Left colon (tissue), 2 donors: ENCODE measurements at places on chromosomes 11 and 22. TPM values are rescaled to one million over a fixed set of nuclear protein-coding genes. Genes with fewer than 3 reads are reported as not detected.

Gene GLYAT
- total RNA-seq = 0.14 TPM

Gene ASPHD2
- total RNA-seq = 7.0 TPM

- no peak for DNase-seq
Observed at GRCh38 chr11:132818951-132819350, 713.4 kb downstream of the OPCML start.

- DNase-seq = peak; percentile 50
Observed at GRCh38 chr22:40043081-40043480, 48.3 kb downstream of the FAM83F start.

DNA sequence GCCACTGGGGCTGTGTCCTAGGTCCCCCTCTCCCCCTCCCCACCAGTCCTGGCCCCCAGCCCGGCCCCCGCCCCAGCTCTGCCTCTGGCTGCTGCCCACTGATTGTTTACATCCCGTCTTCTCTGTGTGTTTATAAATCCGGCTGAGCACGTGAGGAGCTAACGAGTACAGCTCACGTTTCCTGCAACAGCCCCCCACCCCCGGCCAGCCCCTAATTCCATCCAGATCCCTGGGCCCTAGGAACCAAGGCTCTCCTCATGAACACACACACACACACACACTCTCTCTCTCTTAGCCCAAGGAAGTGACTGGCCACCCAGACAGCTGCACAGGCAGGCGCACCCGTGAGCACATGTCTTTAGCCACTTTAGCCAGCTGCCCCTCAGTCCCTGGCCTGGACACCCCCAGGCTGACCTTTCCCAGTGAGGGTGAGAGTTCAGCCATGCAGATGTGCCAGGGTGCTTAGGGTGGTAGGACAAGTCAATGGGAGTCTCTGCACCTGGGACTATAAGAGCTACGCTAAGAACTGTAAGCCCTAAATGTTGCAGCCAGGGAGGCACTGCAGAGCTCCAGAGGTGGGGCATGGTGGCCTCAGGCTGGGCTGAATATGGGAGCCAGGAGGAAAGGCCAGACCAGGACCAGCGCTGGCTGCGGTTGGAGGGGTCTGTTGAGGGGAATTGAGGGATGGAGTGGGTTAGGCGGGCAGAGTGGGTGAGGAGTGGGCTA lies 2.9 kb downstream of the CLCF1 start:
- no peak for DNase-seq

DNA sequence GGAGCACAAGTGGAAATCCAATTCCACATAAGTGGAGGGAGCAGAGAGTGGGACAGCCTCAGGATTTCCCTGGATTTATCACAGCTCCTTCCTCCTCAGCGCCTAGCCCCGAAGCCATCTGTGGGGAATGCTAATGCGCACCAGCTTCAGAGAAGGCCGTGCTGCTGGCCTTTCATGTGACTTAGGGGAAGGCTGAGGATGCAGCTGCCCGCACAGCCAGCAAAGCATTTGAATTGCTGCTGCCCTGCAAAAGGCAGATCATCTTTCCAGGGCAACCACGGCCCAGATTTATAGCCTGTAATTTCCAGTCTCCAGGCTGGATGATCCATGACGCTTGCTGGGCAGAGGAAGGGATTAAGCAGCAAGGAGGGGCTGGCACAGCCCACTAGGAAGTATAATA lies 29.9 kb downstream of the SYN3 start:
- no peak for DNase-seq

- DNase-seq = no peak
Observed at GRCh38 chr11:76676636-76677457, 6.3 kb upstream of the LRRC32 start.

DNA sequence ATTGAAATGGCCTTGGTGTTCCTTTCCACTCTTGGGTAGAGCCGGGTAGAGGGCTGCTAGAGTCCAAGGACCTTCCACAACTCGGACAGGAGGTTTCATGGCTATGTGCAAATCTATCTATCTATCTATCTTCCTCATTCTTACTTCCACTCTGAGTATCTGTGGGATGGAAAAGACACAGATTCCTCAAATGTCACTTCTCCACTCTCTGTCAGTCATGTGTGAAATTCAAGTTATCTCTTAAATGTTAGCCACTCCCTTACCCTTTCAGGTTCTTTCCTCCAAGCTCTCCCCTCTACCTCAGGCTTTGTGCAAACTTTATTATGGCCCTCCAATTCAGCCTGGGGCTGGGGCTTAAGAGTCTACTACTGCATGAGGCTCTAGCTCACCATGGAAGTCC lies 84.3 kb downstream of the GDPD4 start:
- DNase-seq = no peak

- DNase-seq = no peak
Observed at GRCh38 chr11:45755281-45755859, 49.6 kb upstream of the SLC35C1 start.

Gene MUC5AC
- 0.03 TPM for total RNA-seq

GRCh38 chr11:45880772-45881570 lies 4.5 kb upstream of the MAPK8IP1 start:
- DNase-seq = no peak

Gene SMIM35
- total RNA-seq = not detected

- no peak for DNase-seq
Observed at GRCh38 chr11:12674936-12675696, 895 bp downstream of the TEAD1 start.

DNA sequence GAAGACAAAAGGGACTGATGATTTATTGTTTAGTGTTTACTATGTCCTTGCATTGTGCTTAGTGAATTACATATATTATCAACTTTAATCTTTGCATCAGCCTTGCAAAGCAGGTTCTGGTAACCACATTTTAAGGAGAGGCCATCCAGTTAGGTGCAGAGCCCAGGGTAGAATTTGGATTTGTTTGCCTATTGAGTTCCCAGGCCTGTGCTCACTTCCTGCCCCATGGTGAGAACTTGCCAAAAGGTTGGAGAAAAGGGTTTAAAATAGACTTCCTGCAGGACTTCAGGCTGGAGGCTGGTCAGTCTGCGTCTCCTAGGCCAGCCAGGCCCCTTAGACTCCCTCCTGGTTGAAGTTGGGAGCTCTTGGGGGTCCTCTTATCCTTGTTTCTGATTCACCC lies 72.1 kb downstream of the ATXN10 start:
- no peak for DNase-seq

Gene RAC2
- total RNA-seq = 22.6 TPM
